CD8-positive, alpha-beta T cell (primary cell): ENCODE measurements at places on chromosomes 1 and 21. TPM values are rescaled to one million over a fixed set of nuclear protein-coding genes. Genes with fewer than 3 reads are reported as not detected.

- DNase-seq, result no peak
Observed at GRCh38 chr21:42174173-42174572, 44.8 kb upstream of the ABCG1 start.

Gene LCE3E
- not detected for total RNA-seq

- no peak for DNase-seq
Observed at GRCh38 chr1:215488850-215489249, 78.3 kb upstream of the KCTD3 start.

Gene DENND2D
- total RNA-seq, result 50.5 TPM

DNA sequence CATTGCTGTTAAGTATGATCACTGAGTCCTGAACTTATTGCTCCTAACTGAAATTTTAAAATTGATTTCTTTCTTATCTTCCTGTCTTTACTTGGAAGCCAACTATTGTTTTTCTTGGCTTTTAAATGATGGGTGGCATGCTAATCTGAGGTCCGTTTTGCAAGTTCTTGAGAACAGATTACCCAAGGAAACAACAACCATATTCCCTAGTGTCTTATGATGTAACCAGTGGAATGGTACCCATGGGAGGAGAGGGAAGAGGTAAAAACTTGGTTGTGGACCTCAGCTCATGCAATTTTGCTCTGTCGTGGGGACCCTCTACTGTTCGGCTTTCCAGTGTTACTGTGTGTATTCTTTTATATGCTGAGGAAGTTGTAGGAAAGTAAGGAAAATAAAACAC is 454.8 kb upstream of the ADAMTS5 start:
- DNase-seq, result no peak
